ENCODE measurements at places on chromosomes 7 and 10. TPM values are rescaled to one million over a fixed set of nuclear protein-coding genes. Genes with fewer than 3 reads are reported as not detected.

GRCh38 chr10:121708728-121709674 lies 110.8 kb upstream of the FGFR2 start:
- no peaks in the 10 kb centered on the region for H3K27me3 ChIP-seq
- no peak overlapping the region for H3K4me3 ChIP-seq
- H3K27ac ChIP-seq = no peak overlapping the region
- DNase-seq = no peak

DNA sequence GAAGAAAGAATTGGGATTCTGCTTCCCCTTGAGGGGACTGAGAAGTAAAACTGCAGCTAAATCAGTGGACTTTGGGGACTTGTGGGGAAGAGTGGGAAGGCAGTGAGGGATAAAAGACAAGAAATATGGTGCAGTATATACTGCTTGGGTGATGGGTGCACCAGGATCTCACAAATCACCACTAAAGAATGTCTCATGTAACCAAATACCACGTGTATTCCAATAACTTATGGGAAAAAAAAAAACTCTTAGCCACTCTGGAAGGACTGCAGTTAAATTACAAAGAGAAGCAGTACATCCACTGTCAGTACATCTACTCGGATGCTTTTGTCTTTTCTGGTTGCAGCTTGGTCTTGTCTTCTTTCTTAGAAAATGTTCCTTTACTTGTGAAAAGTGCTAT lies 27.4 kb upstream of the GOT1 start:
- no peaks in the 10 kb centered on the region for H3K4me1 ChIP-seq
- H3K36me3 ChIP-seq = no peaks in the 10 kb centered on the region
- no peak overlapping the region for H3K4me3 ChIP-seq
- no peak for DNase-seq
- H3K27ac ChIP-seq = no peak overlapping the region
- no peaks in the 10 kb centered on the region for H3K27me3 ChIP-seq

- no peaks in the 10 kb centered on the region for H3K27me3 ChIP-seq
- H3K36me3 ChIP-seq = no peaks in the 10 kb centered on the region
- H3K27ac ChIP-seq = no peak overlapping the region
Measured at GRCh38 chr7:24730018-24730369, 27.3 kb downstream of the GSDME start.

- no peak overlapping the region for H3K4me3 ChIP-seq
- H3K27me3 ChIP-seq = no peaks in the 10 kb centered on the region
- no peaks in the 10 kb centered on the region for H3K36me3 ChIP-seq
Measured at GRCh38 chr10:125549653-125550052, 133.3 kb downstream of the TEX36 start.

OPN1SW gene
- total RNA-seq = not detected

GRCh38 chr7:138753610-138754009 lies 44.2 kb upstream of the TMEM213 start:
- no peaks in the 10 kb centered on the region for H3K4me1 ChIP-seq
- H3K36me3 ChIP-seq = no peaks in the 10 kb centered on the region
- no peak for DNase-seq
- H3K27ac ChIP-seq = no peak overlapping the region

GRCh38 chr10:71804077-71804476 lies 30.8 kb upstream of the VSIR start:
- no peak for DNase-seq
- H3K27ac ChIP-seq = no peak overlapping the region
- H3K27me3 ChIP-seq = no peaks in the 10 kb centered on the region
- H3K4me1 ChIP-seq = no peaks in the 10 kb centered on the region
- no peak overlapping the region for H3K4me3 ChIP-seq
- no peaks in the 10 kb centered on the region for H3K36me3 ChIP-seq

Measured in vagina (tissue), 2 donors.